ENCODE measurements at places on chromosomes 1 and 21. TPM values are rescaled to one million over a fixed set of nuclear protein-coding genes. Genes with fewer than 3 reads are reported as not detected.

The CD101 gene
- total RNA-seq, result 0.46 TPM

The OR2G6 gene
- not detected for total RNA-seq

The SARS1 gene
- total RNA-seq, result 277 TPM

The ARHGEF10L gene
- 3.4 TPM for total RNA-seq

The GPA33 gene
- total RNA-seq, result not detected

The IFFO2 gene
- 54.9 TPM for total RNA-seq

The PRELP gene
- total RNA-seq, result under 0.01 TPM

The AGO3 gene
- total RNA-seq, result 5.3 TPM

The SAMD13 gene
- 0.87 TPM for total RNA-seq

The TSPAN2 gene
- 0.78 TPM for total RNA-seq

The VCAM1 gene
- not detected for total RNA-seq

The LRRC71 gene
- not detected for total RNA-seq

The AMPD1 gene
- total RNA-seq, result not detected

The SLAMF9 gene
- 2.5 TPM for total RNA-seq

The AVPR1B gene
- total RNA-seq, result not detected

The NPHS2 gene
- not detected for total RNA-seq

The NBPF3 gene
- total RNA-seq, result 13.8 TPM

The AIRE gene
- total RNA-seq, result not detected

The WDR64 gene
- total RNA-seq, result not detected

The MARK1 gene
- total RNA-seq, result 7.1 TPM

The BEST4 gene
- total RNA-seq, result not detected
